Neural crest cell (in vitro differentiated cells): ENCODE measurements at places on chromosomes 12 and 14.

DNA sequence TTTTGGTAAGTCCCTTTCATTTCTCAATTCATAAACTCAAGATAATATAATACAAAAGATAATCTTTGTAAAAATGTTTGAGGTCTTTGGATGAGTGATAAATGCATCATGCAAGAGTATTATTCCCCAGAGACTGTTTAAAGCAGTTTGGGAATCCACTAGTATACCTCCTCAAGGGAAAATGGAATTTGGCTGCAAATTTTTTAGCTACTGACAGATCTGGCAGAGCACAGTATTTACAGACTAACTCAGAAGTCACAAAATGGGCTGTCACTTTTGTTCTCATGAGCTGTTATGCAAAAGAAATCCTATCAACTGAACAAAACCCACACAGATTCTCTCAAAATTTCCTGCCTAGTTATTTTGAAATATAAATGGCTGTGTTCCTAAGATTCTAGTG lies 9.9 kb downstream of the SPIC start:
- no peak for DNase-seq

DNA sequence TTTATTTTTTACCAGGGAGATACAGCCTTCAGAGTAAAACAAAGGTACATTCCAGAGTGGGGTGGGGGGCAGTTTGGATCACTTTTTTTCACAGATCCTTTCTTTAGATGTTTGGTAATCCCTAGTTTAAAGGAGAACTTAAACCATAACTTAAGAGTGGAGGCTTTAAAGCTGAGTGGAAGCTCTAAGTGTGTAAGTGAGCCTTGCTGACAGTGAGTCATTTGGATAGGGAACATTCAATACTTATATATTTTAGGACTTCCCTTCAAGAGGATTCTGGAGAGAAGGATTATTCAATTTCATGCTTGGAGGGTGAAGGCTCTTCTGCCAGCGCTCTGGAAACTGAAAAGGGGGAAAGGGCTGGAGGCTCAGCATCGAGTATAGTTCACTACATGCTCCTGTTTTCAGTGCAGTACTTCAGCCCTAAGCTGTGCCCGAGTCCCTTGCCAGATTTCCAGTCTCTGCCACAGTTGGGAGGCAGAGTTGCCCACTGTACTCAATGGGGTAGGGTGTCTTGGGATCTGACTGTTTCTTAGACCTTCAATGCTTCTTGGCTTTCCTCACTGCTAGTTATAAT lies 8.4 kb downstream of the PRKAG1 start:
- DNase-seq: no peak

DNA sequence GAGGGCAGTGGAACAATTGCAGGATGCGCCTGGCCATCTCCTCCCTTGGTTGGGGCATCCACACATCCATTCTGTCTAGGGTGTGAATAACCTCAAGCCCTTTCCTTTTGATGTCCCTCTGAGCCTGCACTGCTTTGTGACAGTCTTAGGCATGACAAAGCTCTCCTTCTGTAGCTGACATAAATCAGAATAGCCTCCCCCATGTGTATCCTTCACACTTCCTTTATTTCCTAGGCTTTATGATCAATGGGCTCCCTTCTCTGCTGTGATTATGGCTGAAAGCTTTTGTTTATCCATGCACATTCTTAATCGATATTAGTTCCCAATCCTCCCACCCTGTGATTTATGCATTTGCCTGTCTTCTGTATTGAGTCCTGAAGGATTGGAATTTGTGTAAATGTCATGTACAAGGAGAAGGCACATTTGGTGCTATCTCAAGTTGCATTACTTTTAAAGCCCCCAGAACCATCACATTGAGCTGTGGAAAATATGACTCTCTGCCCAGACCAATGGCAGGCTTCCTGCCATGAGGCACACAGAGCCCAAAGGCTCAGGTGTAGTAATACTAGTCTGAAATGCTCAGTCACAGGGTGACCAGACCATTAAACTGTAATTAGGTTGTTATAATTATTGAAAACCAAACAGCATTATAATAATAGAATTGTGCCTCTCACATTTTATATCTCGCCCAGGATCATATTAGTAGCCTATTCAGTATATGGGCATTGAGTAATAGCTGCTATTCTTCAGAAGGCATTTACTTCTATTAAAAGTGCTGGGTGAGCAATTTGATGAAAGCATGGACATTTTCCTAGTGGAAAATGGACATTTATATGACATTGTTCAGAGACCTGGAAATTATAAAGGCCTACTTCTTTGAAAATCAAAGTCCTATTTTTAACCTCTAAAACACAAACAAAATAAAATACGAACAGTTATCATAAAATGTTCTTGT lies 14.0 kb downstream of the EMP1 start:
- no peak for DNase-seq

DNA sequence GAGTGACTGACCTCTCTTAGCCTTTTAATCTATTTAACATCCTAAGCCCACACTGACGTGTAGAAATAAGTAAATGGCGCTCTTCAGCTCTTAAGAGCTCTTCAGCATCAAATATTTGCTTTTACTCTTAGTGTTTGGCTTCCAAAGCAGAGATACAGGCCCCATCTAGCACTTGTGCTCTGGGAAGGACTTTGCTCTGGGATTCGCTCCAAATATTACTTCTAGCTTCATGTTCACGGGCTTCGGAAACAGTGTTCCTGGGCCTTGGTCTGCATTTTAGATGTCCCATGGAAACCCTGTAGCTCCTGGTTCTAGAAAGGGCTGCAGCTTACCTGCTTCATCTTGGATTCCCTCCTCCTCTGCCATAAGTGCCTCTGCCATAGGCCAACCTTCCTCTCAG lies 2.7 kb upstream of the NKX2-8 start:
- no peak for DNase-seq

GRCh38 chr12:57055824-57056223 lies 5.9 kb upstream of the MYO1A start:
- no peak for DNase-seq

- no peak for DNase-seq
These were observed 5.3 kb downstream of the ANKS1B start for GRCh38 chr12:99979471-99979870.

GRCh38 chr12:25438638-25439037 lies 114.4 kb downstream of the LMNTD1 start:
- DNase-seq: no peak

DNA sequence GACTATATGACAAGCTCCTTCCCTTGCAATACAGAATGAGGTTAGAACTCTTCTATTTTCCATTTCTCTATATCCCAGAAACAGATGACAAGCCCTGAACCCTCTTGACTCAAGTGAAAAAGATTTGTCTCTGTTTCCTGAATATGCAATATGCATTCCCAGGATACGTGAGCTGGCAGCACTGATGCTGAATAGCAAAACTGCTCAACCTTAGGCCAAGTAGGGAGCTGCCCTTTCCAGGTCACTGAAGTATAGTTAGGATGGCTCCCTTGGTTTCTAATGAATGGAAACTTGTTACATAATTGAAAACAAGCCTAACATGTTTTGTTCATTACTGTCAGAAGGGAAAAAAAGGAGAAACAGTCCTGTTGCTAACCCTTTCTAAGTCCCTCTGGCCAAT lies 47.9 kb upstream of the PLEKHG7 start:
- DNase-seq: no peak

DNA sequence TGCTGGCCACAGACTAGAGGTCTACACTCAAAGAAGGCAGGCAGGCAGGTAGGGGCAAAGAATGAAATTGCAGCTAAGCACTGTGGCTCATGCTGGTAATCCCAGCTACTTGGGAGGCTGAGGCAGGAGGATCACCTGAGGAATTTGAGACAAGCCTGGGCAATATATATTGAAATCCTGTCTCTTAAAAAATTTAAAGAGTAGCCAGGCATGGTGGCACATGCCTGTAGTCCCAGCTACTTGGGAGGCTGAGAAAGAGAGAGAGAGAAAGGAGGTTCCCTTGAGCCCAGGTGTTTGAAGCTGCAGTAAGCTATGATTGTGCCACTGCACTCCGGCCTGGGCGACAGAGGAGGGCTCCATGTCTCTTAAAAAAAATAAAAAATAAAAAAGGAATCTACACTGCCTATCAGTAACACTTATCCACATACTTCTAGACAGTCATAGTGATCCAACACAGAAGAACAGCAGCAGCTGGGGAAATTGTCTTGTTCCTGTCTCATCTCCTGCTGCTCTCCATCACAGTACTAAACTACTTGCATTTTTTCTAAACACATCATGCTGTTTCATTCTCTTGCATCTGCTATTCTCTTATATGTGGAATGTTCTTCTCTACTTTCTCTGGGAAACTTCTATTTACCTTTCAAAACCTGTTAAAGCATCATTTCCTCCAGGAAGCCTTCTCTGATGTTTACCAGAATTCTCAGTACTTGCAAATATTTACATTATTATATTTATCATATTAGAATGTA lies 57.2 kb downstream of the ATF7 start:
- DNase-seq: no peak

- no peak for DNase-seq
These were observed 22.5 kb downstream of the PDE3A start for GRCh38 chr12:20390846-20391245.

- DNase-seq: no peak
These were observed 266.6 kb downstream of the ADGRD1 start for GRCh38 chr12:131220331-131220685.

- no peak for DNase-seq
These were observed 4.7 kb downstream of the ACVRL1 start for GRCh38 chr12:51911788-51912711.
